Neuronal stem cell (in vitro differentiated cells): ENCODE measurements at places on chromosomes 2 and 18.

GRCh38 chr18:48100651-48101165 lies 170.2 kb upstream of the SMAD2 start:
- DNase-seq: peak; percentile 23

DNA sequence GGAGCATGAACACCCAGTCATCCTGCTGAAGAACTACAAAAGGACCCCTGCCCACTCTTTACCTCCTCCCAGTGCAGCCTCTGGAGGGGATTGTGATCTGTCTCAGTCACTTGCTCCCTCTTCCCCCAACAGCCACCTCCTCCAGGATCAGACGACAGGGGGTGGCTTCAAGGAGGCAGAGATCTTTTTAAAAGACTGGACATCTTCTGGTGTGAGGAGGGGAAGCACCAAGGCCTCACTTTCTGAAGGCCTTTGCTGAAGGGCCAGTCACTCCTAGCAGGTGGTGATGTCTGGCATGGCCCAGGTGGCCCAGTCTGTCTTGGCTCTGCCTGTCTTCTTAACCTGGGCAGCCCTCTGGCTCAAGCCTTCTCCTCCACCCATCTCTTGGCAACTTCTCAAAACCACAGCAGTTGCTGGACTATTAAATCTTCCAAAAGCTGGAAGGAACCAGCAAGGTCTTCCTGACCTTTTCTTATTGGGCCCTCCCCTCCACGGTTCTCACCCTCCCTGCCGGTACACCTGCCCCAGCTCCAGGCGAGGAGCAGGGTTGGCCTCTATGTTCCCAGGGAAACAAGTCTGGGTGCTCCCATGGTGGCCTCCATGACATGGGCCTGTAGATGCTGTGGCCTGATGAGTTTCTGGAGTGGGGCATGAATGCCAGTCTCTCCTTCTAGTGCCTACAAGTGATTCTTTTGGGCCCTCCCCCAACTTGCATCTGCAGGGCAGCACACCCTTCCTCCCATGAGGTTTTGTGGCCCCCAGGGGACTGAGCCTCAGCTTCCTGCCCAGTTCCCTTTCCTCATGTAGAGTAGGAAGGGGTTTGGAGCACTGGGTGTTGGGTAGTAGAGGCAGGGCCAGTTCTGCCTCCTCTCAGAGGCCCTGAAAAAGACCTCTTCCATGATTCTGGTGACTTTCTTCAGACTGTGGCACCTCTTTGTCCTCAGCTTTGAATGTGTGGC lies 5.0 kb upstream of the ATP6V1B1 start:
- no peak for DNase-seq

DNA sequence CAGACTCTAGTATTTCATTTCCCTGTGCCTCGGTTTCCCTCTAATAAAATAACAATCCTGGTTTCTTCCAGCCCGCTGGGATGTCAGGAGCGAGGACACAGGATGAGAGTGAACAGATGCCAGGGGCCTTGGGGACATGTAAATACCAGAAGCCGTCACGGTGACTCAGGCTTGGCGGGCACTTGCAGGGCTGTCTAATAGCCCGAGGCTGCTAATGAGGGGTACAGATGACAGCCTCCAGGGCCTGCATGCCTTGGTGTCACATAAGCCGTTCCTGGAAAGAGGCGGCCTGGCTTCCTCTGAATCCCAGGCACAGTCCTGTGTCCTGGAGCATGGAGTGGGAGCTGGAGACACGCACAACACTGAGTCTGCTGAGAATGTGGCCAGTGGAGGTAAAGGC lies 28.2 kb downstream of the HS1BP3 start:
- no peak for DNase-seq

DNA sequence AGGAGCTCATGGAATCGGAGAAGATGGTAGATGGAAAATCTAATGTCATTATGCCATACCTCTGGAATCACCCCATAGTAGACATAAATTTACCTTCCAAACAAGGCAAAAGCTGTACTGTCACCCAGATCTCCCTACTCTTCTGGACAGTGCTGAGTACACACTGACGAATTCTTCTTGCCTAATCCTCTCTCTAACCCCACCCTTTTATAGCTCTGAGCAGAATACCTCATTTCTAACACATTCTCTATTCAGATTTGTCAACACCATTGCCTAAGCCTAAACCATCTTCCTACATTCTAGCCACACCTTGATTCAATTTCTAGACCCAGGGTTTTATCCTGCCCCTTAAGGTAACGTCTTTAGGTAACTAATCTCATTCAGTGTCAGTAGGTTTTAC lies 321.0 kb upstream of the NRP2 start:
- no peak for DNase-seq

DNA sequence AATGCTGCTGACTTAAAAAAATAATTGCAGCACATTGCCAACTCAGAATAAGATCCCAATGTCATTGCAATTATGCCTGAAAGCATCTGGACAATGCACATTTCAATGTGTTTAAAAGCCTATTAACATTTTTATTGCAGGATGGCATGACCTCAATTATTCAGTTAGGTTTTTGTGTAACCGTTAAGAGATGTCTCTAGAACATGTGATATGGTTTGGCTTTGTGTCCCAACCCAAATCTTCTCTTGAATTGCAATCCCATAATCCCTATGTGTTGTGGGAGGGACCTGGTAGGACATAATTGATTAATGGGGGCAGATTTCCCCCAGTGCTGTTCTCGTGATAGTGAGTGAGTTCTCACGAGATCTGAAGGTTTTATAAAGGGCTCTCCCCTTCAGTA lies 43.2 kb upstream of the ZC3H15 start:
- DNase-seq: no peak

GRCh38 chr2:189543367-189543766 lies 37.2 kb downstream of the SLC40A1 start:
- no peak for DNase-seq

DNA sequence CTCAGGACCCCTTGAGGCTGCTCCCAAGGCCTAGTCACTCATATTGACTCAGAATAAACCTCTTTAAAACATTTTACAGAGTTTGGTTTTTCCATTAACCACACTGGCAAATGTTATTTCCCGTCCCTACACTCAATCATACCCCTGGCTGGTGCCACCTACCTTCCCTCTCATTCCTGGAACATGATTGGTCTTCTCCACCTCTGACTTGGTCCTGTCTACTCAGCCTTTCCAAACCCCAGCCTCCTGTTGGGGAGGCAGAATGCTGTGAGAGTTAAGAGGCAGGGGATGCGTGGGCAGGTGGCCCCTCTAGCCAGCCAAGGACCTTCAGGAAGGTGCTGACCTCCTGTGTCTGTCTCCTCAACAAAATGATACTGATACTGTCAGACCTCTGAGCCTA lies 149.3 kb downstream of the CABLES1 start:
- DNase-seq: no peak
